ENCODE measurements at places on chromosomes 11 and 22.
A peak's percentile ranks its signal among the peaks of the same experiment; 100 is the strongest.

- DNase-seq: no peak
Measured at GRCh38 chr11:43812471-43812870, 68.2 kb upstream of the ALKBH3 start.

- DNase-seq: no peak
Measured at GRCh38 chr11:106482917-106483785, 405.7 kb downstream of the AASDHPPT start.

DNA sequence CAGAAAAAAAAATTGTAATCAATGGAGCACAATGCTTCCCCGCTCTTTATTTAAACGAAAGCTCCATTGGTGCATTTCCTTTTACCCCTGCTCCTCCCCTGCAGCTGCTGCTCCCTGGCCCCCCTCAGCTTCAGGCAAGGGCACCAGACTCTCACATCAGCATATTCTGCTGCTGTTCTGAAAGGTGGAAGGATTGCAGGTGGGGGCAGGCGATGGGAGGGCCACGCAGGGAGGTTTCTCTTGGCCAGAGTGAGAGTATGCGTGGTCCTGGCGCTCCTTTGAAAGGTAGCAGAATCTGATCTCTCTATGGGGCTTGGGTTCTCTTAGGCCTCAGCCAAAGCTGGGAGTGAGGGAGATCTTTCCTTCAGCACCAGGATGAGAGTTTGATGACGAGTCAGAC is 240.9 kb upstream of the CADM1 start:
- no peak for DNase-seq

GRCh38 chr11:60056349-60056969 is at the start of gene MS4A3:
TSS of gene MS4A3 (plus strand) at chr11:60056665. CDS start at chr11:60061161, 4,496 bp downstream.
- peak; percentile 99 for DNase-seq

GRCh38 chr22:46109474-46110003 is 40.8 kb upstream of the PPARA start:
- DNase-seq: no peak

DNA sequence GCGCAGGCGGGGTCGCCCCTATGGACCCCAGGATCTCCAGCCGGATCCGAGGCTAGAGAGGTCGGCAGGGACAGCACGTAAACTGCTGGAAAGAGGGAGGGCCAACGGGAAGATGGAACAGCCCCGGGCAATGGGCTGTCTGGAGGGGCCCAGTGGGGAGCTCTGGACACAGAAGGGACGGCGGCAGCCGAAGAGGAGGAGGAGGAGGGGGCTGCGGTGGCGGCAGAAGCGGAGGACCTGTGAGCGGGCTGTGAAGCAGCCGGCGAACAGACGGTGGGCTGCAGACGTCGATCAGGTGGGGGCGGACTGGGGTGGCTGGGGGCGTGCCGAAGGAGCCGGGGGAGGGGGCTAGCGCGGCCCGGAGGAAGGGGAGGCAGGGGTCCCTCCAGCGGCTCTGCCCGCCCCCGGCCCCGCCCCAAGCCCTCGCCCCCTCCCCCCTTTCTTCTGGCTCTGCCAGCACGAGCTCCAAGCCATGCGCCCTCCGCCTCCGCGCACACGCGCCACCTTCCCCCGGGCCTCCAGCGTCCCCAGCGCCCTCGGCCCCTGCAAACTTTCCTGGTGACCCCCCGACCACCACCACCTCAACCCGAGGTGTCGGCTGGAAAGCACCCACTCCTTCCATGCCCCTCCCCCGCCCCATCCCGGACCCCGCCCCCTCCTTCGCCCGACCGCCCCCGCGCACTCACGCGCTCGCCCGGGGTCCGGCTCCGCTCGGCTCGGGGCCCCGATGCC is 432 bp downstream of the TNKS1BP1 start:
- DNase-seq: peak; percentile 61

DNA sequence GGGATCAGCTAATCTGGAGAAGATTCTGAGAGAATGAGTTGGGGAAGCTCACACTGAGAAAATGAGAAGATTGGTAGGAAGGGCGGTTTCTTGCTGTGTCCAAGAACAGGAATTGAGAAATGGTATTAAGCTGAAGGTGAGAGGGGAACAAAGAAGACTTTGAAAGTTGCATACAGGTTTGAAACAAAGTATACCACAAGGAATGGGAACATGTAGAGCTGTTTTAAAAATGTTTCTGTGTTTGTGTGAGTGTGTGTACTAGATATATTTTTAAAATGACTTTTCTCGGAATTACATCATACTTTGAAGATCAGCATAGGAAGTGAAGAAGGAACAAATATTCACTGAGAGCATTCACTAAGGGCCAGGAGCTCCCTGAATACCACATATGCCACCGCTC is 24.4 kb upstream of the IZUMO1R start:
- no peak for DNase-seq

- peak; percentile 76 for DNase-seq
Measured at GRCh38 chr22:46233231-46233630, 16.9 kb downstream of the CDPF1 start.

GRCh38 chr11:2088284-2088683 is 50.9 kb downstream of the IGF2 start:
- DNase-seq: peak; percentile 53

GRCh38 chr22:29457730-29458129 is 19.3 kb downstream of the RFPL1 start:
- peak; percentile 54 for DNase-seq

All from NB4 (cell line).